ENCODE measurements at places on chromosomes 1 and 21. TPM values are rescaled to one million over a fixed set of nuclear protein-coding genes. Genes with fewer than 3 reads are reported as not detected.

- peaks cover 4% of the 10 kb centered on the region for H3K27me3 ChIP-seq
- no peak overlapping the region for H3K4me3 ChIP-seq
- DNase-seq: no peak
- peaks cover 3% of the 10 kb centered on the region for H3K36me3 ChIP-seq
These were observed 92.5 kb downstream of the NOS1AP start for GRCh38 chr1:162161916-162162550.

DNA sequence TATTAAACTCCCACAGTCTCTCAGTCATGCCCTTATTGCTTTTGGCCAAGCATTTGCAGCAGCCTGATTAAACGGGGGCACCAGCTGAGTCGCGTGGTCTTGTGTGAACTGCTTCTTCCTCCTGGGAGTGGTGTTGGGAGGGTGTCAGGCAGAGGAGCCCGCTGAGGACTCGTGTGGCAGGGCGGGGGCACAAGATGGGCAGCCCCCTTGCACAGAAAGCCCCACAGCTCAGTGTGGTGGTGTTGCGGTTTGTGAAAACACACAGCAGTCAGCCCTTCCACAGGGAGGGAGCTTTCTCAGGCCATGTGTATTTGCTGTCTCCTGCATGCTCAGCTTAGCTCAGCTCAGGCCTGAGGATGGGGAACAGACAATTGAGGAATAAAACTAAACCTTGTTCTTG is 22.4 kb downstream of the PEX14 start:
- no peak for DNase-seq
- peaks cover 22% of the 10 kb centered on the region for H3K4me1 ChIP-seq
- no peak overlapping the region for H3K4me3 ChIP-seq
- no peaks in the 10 kb centered on the region for H3K36me3 ChIP-seq
- H3K27ac ChIP-seq: no peak overlapping the region

GRCh38 chr1:76546354-76546933 is 320.8 kb upstream of the ST6GALNAC5 start:
- H3K27me3 ChIP-seq: no peaks in the 10 kb centered on the region
- H3K27ac ChIP-seq: no peak overlapping the region
- no peaks in the 10 kb centered on the region for H3K4me1 ChIP-seq
- H3K36me3 ChIP-seq: no peaks in the 10 kb centered on the region
- no peak overlapping the region for H3K4me3 ChIP-seq

GRCh38 chr1:181079382-181079781 is 9.1 kb upstream of the IER5 start:
- no peak overlapping the region for H3K27ac ChIP-seq
- H3K4me3 ChIP-seq: no peak overlapping the region
- H3K4me1 ChIP-seq: peaks cover 26% of the 10 kb centered on the region

GRCh38 chr21:26405071-26405470 is 168.0 kb downstream of the CYYR1 start:
- peak overlapping the region; percentile 55 for H3K4me3 ChIP-seq
- DNase-seq: no peak
- H3K36me3 ChIP-seq: peaks cover 3% of the 10 kb centered on the region
- peaks cover 8% of the 10 kb centered on the region for H3K27me3 ChIP-seq

Gene METTL18
- 10.2 TPM for total RNA-seq

Gene SPEN
- 79.4 TPM for total RNA-seq

- no peak overlapping the region for H3K27ac ChIP-seq
- H3K4me3 ChIP-seq: peak overlapping the region; percentile 68
- peaks cover 8% of the 10 kb centered on the region for H3K27me3 ChIP-seq
- H3K36me3 ChIP-seq: no peaks in the 10 kb centered on the region
- DNase-seq: no peak
These were observed 99.0 kb downstream of the ZBTB18 start for GRCh38 chr1:244150071-244150470.

GRCh38 chr1:192378276-192378675 is 61.5 kb downstream of the RGS21 start:
- H3K4me3 ChIP-seq: no peak overlapping the region
- no peaks in the 10 kb centered on the region for H3K36me3 ChIP-seq
- H3K27ac ChIP-seq: no peak overlapping the region

GRCh38 chr1:77413541-77414335 is 131.9 kb downstream of the AK5 start:
- H3K4me3 ChIP-seq: no peak overlapping the region
- peaks cover 18% of the 10 kb centered on the region for H3K4me1 ChIP-seq
- DNase-seq: no peak

GRCh38 chr21:44904141-44904923 is 16.4 kb downstream of the ITGB2 start:
- peaks cover 14% of the 10 kb centered on the region for H3K27me3 ChIP-seq
- no peak overlapping the region for H3K4me3 ChIP-seq
- no peak for DNase-seq
- H3K27ac ChIP-seq: no peak overlapping the region
- H3K4me1 ChIP-seq: peaks cover 8% of the 10 kb centered on the region
- H3K36me3 ChIP-seq: no peaks in the 10 kb centered on the region

Gene RCSD1
- 0.75 TPM for total RNA-seq

Gene MPL
- total RNA-seq: not detected

DNA sequence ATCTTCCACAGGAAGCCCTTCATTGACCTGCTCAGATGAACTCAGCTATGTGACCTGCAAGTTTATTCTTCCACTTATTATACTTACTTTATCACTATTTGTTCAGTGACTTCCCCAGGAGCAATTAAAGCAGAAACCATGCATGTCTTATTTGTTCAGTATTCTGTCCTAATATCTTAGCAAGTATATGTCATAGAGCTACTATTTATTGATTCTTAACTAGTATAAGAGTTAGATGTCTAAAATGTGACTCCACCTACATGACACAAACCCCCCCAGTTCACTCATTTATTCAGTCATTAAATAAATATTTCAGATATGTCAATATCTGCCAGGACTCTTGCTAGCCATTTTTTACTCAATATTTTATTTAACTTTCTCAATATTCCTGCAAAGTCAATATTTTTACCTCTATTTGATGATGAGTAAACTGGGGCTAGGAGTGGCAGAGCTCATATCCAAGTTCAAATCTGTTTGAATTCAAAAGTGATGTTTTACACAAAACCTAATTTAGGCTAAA is 469.0 kb upstream of the USP24 start:
- no peak overlapping the region for H3K27ac ChIP-seq
- H3K4me1 ChIP-seq: peaks cover 7% of the 10 kb centered on the region
- DNase-seq: no peak
- H3K4me3 ChIP-seq: no peak overlapping the region
- peaks cover 12% of the 10 kb centered on the region for H3K27me3 ChIP-seq
- H3K36me3 ChIP-seq: no peaks in the 10 kb centered on the region

DNA sequence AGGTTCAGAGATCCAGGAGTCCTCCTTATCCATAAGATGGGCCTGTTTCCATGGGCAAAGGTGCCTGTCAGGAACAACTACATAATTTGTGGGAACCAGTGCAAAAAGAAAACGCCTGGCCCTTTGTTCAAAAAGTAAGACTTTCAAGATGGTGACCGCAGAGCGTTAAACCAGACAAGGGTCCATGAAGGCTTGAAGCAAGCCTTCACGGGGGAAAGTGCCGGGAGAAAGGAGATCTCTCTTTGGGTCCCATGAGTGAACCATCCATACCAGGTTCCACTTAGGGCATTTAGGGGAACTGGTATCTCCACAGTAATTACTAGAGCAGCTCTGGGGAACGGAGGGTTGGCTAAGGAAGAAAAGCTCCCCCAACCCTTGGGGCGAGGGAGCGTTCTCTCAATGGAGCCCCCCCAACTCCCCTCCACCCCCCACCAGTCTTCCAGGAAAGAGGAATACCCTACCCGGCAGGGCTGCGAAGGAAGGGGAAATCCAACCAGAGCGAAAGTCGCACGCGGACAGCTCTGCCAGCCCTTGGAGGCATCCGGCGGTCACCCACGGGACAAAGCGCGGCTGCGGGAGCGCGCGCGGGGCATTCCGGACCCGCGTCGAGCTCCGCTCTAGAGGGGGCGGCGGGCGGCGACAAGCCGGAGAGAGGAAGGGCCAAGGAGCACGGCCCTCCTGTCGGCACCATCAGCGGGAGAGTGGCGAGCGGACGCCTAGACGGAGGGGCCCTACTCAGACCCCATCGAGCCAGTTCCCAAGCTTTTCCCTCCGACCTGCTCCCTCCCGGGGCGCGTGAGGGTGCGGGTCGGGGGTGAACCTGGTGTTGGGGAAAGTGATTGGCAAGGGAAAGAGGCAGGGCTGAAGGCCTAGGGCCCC is 687 bp upstream of the RASSF5 start:
- DNase-seq: no peak
- H3K27ac ChIP-seq: no peak overlapping the region
- H3K4me1 ChIP-seq: peaks cover 19% of the 10 kb centered on the region
- peaks cover 93% of the 10 kb centered on the region for H3K27me3 ChIP-seq
- peak overlapping the region; percentile 76 for H3K4me3 ChIP-seq

DNA sequence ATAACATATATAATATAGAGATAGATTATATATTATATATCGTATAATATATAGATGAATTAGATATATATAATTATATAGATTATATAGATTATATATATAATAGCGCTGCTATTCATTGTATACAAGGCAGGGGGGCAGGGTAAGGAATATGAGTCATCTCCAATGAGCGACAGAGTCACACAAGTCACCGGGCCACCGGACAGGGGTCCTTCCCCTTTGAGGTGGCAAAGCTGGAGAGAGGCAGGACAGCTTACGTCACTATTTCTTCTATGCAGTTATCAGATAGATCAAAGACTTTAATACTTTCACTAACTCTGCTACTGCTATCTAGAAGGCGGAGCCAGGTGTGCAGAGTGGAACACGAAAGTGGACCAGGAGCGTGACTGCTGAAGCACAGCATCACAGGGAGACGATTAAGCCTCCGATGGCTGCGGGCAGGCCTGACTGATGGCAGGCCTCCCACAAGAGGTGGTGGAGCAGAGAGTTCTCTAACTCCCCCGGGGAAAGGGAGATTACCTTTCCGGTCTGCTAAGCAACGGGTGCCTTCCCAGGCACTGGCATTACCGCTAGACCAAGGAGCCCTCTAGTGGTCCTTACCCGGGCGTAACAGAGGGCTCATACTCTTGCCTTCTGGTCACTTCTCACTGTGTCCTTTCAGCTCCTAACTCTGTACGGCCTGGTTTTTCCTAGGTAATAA is 2154.7 kb downstream of the MRPL39 start:
- H3K4me1 ChIP-seq: no peaks in the 10 kb centered on the region
- DNase-seq: no peak
- H3K4me3 ChIP-seq: peak overlapping the region; percentile 55
- no peaks in the 10 kb centered on the region for H3K36me3 ChIP-seq

Gene CELA3A
- not detected for total RNA-seq

Gene OVAAL
- not detected for total RNA-seq

DNA sequence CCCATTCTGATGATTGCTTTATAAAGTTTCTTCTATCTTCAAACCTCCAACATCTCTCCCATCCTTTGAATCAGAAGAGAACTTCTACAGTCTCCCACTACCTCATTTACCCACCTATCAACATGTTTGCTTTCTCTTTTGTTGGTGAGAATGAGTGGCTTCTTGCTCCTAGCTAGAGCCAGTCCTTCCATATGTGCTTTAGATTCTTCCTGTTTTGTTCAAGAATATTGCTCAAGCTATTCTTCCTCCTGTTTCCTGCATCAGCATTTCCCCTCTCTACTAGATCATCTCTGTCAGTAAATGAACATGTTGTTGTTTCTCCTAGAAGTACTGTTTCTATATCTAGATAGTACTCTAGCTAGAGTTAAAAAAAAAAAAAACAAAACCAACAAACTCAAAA is 6.3 kb downstream of the ATF6 start:
- no peak for DNase-seq
- peaks cover 4% of the 10 kb centered on the region for H3K4me1 ChIP-seq
- H3K36me3 ChIP-seq: no peaks in the 10 kb centered on the region
- H3K4me3 ChIP-seq: no peak overlapping the region
- H3K27me3 ChIP-seq: no peaks in the 10 kb centered on the region

- H3K4me3 ChIP-seq: no peak overlapping the region
- H3K27ac ChIP-seq: no peak overlapping the region
- peaks cover 3% of the 10 kb centered on the region for H3K27me3 ChIP-seq
- DNase-seq: no peak
- peaks cover 9% of the 10 kb centered on the region for H3K4me1 ChIP-seq
These were observed 2.8 kb upstream of the RGS5 start for GRCh38 chr1:163205513-163205912.

DNA sequence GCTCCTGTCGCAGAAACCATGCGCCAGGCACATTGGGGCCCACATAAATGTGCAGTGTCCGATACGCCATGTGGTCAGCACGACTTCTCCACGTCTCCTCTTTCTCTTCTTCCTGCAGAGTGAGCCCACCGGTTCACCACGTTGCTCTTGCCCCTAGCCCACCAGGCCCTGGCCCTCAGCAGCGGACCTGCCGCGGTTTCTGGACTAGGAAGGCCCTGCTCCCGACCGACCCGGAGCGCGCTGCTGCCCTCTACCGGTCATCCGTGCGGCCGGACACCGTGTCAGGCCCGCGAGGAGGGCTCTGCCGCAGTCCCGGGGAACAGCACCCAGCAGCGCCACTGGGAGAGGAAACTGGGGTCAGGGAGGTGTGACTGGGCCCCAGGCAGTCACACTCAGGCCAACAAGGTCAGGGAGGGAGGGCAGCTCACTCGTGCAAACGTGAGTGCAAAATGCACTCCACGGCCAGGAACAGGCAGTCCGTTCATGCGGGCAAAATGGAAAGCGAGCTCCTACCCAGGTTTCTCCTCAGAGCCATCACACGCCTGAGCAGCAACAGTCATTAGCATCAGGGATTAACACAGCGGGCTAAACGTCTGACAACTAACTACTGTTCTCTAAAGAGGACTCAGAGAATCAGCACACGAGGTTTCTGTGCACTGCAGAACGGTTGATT is 13.7 kb downstream of the TLR5 start:
- peaks cover 38% of the 10 kb centered on the region for H3K27me3 ChIP-seq
- peak overlapping the region; percentile 69 for H3K4me3 ChIP-seq
- peak; percentile 84 for DNase-seq
- no peaks in the 10 kb centered on the region for H3K36me3 ChIP-seq
- H3K27ac ChIP-seq: peak overlapping the region; percentile 21
- peaks cover 18% of the 10 kb centered on the region for H3K4me1 ChIP-seq

Gene ADORA1
- total RNA-seq: 2.7 TPM

GRCh38 chr1:230066031-230066430 is 1.0 kb upstream of the GALNT2 start:
- H3K4me1 ChIP-seq: peaks cover 17% of the 10 kb centered on the region
- H3K4me3 ChIP-seq: peak overlapping the region; percentile 92
- peaks cover 8% of the 10 kb centered on the region for H3K27me3 ChIP-seq
- H3K27ac ChIP-seq: peak overlapping the region; percentile 87
- no peak for DNase-seq
- no peaks in the 10 kb centered on the region for H3K36me3 ChIP-seq

Gene DCDC2B
- total RNA-seq: not detected

Gene AKNAD1
- not detected for total RNA-seq

DNA sequence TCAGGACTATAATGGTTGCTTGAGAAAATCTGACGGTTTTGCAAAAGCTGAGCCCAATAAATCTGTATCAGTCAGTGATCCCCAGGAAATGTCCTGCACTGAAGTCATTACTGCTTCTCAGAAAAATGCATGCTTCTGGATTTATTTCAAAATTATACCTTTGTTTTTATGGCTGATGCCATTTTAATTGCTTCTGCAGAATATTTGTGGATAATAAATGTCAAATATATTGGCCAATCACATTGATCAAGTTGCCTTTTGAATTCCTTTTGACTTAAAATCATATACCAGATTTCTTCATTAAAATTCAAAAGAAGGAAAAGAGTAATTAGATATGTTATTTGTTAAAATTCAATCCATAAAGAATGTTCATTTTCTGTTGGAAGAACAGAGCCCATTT is 842.9 kb upstream of the ADGRL4 start:
- DNase-seq: no peak
- H3K36me3 ChIP-seq: no peaks in the 10 kb centered on the region
- no peaks in the 10 kb centered on the region for H3K4me1 ChIP-seq
- no peak overlapping the region for H3K4me3 ChIP-seq
- H3K27me3 ChIP-seq: no peaks in the 10 kb centered on the region
- no peak overlapping the region for H3K27ac ChIP-seq

GRCh38 chr21:30717105-30717504 is 1.5 kb downstream of the KRTAP21-3 start:
- no peak overlapping the region for H3K27ac ChIP-seq
- DNase-seq: no peak
- H3K27me3 ChIP-seq: no peaks in the 10 kb centered on the region
- H3K4me3 ChIP-seq: no peak overlapping the region

All from type B pancreatic cell (in vitro differentiated cells).